NCI-H446 treated with DMSO at 0.1 percent for 48 hours (cell line): ENCODE measurements at places on chromosomes 2 and 18.
A peak's percentile ranks its signal among the peaks of the same experiment; 100 is the strongest.

- DNase-seq, result no peak
Observed at GRCh38 chr2:183040604-183041003, 2.3 kb upstream of the NCKAP1 start.

DNA sequence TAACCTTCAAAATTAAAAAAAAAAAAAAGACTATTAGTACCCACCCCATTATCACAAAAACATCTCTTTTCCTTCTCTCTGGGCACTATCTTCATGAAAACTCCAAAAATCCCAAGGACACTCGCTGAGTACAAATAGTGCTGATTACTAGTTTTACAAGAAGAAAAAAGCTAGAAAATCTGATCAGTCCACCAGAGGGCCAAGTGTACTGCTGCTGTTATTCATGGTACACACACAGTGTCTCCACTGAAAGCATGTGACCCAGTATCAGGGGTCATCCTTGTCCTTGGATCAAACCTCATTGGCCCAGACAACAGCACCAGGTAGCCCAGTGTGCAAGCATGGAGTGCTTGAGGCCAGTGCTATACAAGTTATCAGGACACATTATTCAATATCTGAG is 382.7 kb upstream of the KLHL29 start:
- DNase-seq, result no peak

GRCh38 chr2:189849550-189849949 is 65.3 kb downstream of the PMS1 start:
- DNase-seq, result no peak

DNA sequence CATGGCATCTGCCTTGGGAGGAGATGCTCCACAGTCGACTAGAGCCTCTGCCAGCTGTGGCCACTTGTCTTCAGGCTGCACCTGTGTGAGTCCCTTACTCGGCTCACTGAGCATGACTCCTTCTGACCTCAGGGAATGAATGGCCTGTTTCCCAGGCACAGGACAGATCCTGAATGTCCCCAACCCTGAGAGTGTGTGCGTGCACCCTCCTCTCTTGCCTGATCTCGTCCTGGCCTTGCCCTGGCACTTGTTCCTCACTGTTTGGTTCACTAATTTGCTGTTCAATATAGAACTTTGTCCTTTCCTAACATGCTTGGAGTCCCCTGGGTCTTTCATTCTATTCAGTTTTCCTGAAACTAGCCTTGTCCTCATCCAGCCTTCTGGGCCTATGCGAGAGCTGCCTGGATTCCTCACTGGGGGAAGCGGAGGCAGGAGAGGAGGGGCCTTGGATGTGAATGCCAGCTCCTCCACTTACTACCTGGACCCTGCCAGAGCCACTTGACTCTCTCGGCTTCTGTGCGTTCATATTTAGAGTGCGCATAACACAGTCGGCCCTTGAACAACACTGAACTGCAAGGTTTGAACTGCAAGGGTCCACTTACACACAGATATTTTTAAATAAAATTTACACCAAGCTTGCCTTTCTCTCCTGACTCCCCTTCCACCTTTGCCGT is 184.8 kb downstream of the ACKR3 start:
- peak; percentile 60 for DNase-seq

DNA sequence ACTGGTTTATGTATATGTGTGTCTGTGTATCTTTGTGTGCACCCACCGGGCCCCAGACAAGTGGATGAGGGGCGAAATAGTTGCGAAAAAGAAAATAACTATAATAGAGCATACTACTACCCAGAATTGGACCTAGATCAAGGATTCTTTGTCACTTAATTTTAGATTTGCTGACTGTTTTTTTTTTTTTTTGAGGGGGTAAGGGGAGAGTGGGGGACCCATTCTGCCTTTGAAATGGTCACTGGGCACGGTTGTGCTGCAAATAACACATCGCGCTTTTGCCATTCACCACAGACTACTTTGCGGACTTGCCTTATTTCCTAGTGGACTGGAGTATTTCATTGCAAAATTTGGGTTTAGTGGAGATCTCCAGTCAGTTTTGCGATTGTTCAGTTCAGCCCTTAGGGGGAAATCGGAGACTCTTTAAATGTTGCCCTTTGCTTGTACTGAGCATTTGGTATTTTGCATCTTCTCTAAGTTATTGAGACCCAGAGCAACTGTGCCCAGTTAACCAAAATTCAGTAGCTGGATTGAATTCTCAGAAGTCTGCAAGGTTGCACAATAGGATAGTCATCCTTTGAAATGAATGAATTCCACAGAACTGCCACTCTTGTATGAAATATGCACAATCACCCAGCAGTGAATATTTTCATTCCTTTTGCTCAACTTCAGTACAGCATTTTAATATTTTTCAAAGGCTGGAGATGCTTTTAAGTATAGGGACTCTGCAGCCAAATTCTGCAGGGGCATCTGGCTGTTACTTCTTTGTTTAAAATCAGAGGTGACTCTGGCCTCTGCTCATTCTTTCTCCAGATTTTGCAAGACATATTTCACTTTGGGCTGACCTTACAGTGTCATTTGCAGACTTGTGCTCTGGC is 2.9 kb downstream of the TRIB2 start:
- DNase-seq, result no peak

GRCh38 chr2:186822323-186822722 is 26.6 kb downstream of the ZSWIM2 start:
- no peak for DNase-seq

DNA sequence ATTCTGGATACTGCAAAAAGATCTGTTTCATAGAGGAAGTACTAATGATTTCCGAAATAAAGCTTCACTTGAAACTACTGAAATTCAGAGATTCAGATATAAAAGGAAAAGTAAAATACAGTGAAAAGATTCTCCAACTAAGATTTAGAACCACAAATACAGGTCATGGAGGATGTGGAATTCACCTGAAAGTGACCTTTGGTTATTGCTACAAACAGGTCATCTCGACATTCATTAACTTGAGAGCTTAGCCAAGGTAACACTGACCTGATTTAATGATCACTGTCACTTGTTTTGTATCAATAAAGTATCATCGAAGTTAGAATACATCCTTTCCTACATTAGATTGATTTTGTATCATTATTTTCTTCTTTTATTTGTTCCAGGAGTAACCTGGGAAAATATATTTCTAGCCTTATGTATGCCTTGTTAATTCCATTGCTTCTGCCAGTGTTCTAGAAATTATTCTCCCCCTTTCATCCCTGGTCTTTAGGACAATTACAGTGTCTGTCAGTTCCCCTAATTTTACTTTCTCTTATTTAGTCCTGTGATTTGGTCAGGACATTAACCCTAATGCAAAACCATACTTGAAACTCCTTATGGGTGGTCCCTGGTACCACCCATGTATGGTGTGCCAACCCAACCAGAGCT is 420.1 kb downstream of the LRP1B start:
- DNase-seq, result no peak

- DNase-seq, result no peak
Observed at GRCh38 chr2:136119717-136120675, 2.0 kb upstream of the CXCR4 start.

DNA sequence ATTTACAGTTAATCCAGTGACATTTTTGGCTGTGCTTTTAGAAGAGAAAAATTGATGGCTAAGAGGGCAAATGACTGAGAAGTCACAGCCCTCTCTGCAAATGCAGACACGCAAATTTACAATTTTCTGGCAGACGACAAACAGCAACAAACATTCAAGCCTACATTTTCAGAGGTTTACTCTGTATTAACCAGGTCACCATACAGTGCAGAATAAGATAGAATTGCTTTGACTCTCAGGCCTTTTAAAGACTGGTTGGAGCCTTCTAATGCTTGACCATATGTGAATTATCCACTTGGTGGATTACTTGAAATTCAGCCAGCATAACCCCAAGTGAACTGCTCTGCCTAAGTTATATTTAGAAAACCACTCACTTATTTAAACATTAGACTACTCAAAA is 280.9 kb upstream of the STON1 start:
- peak; percentile 98 for DNase-seq

GRCh38 chr2:66443979-66444861 is 9.3 kb downstream of the MEIS1 start:
- DNase-seq, result no peak

GRCh38 chr2:207879536-207879935 is 109.8 kb upstream of the FZD5 start:
- no peak for DNase-seq

GRCh38 chr2:174282441-174282840 is 34.1 kb upstream of the OLA1 start:
- no peak for DNase-seq

DNA sequence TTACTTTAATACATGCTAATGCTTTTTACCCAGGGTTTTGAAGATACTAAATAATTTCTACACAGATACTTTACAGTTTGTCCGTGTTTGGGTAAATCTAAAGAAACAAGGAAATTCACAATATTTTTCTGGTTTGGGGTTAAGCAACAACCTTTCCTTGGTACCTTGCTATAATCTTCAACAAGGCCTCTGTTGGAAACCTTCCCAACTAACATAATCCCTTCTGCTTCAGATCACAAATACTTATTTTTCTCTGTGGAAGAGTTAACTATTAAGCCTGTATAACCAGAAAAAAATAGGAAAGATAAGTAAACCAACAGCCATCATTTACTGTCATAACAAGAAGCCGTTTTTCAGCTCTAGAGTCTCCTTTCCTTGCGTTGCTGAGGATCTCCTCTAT is 15.0 kb downstream of the FEZ2 start:
- no peak for DNase-seq

GRCh38 chr2:164840930-164841718 is 499 bp downstream of the COBLL1 start:
- peak; percentile 61 for DNase-seq
